HS-5 (cell line): ENCODE measurements at places on chromosomes 13 and 19.

DNA sequence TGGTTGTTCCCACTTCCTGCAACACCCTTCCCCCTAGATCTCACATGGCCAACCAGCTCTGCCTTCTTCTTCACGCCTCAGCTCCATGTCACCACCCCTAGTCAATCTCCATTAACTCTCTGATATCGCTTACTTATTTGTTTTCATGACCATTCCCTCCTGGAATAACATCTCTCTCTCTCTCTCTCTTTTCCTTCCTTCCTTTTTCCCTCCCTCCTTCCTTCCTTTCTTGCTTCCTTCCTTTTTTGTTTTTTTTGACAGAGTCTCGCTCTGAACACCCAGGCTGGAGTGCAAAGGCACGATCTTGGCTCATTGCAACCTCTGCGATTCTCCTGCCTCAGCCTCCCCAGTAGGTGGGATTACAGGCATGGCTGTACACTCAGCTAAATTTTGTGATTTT lies 44.9 kb upstream of the ADGRL1 start:
- no peak for DNase-seq

DNA sequence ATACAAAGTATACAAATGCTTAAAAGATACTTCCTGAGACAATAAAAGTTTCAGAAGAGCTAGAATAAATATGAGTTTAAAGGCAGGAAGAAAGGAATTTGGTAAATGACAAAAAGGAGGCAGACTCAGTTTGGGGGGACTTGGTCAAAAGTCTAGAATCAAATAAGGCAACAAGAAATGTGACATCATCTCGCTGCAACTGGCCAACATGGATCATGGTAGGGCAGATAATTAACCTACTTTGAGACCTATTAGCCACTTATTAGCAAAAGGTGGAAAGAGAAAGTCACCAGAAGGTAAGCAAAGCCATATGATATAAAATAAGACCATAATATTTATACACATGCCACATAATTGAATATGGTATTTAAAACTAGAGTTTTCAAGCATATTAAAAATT lies 5.3 kb downstream of the USP12 start:
- DNase-seq: no peak

DNA sequence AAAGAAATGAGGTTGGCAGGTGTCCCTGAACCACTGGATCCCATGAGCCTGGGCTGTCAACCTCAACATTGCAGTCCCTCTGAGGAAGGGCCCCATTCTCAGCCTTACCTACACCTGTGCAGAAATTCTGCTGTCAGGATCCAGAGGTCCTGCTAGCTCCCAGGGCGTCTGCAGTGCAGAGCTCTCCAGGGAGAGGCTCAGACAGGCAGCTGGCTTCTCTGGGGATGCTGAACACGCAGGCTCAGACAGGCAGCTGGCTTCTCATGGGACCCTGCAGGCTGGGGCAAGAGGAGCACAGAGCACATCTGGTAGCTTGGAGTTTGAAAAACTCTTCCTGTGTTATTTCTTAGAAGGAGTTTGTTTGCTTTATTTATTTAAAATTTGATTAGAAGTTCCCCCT lies 50.9 kb downstream of the TMEM255B start:
- no peak for DNase-seq

GRCh38 chr13:99566125-99567083 lies 65.1 kb downstream of the TM9SF2 start:
- no peak for DNase-seq

GRCh38 chr13:27028683-27029480 lies 142.7 kb downstream of the USP12 start:
- DNase-seq: no peak

DNA sequence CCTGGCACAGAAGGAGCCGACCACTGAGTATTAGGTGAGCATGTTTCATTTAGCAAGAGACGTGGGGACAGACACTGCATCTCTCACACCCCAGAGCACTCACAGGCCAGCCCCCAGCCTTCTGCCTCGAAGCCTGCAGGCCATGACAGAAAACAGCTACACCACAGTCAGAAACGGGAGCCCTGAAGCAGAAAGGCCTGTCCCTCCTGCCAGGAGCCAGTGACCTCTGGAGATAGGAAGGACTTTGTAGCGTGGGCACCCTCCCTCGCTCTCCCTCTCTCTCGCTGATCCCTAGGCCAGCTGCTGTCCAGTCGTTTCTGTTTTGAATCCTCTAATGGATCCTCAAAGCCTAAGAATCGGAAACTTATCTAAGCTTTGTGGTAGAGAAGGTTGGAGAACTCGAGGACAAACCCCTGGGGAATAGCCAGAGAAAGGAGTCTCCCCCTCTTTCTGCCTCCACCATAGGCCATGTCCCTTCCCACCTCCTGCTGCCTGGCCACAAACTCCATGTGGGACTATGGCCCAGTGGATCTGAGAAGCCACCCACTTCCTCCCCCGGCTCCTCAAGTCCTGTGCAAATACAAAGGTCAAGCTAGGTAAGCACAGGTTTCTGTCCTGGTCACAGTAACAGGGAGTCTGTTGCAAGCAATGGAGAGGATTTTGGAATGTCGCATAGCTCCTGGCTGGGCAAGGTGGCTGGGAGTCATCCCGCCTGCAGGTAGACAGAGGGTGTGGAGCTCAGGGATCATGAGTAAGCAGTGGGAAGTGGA lies 95.1 kb downstream of the NUFIP1 start:
- no peak for DNase-seq

DNA sequence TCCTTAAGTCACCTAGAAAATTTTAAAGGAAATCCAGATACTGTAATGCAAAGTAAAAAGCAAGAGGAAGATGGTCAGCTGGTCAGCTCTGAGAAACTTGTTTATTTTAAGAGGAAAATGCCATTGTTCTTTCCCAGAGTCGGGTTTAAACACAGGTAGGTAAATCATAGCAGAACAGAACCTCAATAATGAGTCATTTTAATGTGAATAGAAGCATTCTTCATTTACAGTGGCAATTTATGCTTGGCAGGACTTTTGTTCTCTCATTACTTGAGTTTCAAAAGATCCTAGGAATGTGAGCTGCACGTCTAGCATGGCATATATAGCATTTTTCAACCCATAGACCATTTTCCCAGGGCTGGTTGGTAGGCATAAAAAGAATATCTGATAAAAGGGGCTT lies 132.3 kb downstream of the LIG4 start:
- DNase-seq: no peak

DNA sequence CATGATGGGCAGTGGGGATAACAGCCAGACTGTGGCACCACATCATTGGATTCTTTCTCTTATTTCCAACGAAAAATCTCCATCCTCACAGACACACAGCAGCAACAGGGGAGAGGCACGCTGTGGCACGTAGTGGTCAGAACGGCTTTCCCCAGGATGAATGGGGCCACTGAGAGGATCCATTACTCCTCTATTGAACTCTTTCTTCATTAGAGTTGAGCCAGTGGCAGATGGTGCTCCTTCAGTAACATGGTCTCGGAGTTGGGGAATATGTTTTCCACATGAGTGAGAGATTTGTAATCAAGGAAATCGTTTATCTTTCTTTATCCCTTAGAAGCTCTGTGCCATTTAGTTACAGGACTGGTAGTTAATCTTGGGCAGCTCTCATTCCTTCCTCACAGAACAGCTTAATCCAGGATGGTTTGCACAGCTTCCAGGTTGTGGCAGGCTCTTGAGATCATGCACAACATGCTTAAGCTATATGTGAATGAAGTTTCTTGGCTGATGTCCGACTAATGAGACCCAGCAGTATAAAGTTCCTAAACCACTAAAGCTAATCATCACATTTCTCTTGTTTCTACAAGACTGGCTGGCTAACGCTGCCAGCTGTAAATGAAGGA lies 180.5 kb upstream of the SLC10A2 start:
- DNase-seq: no peak

- DNase-seq: no peak
Measured at GRCh38 chr19:31503211-31503610, 154.0 kb upstream of the TSHZ3 start.

GRCh38 chr19:49554701-49555181 lies 25.6 kb downstream of the NOSIP start:
- DNase-seq: no peak

- DNase-seq: no peak
Measured at GRCh38 chr19:51159656-51160055, 17.6 kb downstream of the SIGLEC7 start.

- peak; percentile 76 for DNase-seq
Measured at GRCh38 chr19:48568345-48568886, 16.4 kb downstream of the SULT2B1 start.

- DNase-seq: no peak
Measured at GRCh38 chr13:39672378-39673132, 17.1 kb downstream of the COG6 start.

GRCh38 chr13:112843392-112844111 lies 125.5 kb upstream of the MCF2L start:
- no peak for DNase-seq

GRCh38 chr13:39170711-39171110 lies 132.5 kb downstream of the NHLRC3 start:
- DNase-seq: no peak

DNA sequence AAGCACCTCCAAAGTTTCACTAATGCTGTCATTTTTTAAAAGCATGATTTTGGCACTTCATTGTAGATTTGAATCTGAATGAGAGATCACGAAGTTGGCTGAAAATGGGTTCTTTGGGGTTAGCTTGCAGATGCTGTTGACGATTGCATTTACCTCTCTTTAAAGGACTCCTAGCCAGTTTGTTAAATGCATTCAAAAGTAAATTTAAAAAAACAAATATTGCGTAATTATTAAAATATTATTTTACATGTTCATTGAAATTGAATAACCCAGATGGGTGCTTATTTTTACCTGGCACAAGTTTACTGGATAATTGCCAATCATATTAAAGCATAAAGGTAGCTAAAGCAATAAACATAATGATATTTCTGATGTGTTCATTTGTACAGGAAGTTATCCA lies 172.2 kb downstream of the ABCC4 start:
- DNase-seq: no peak

- DNase-seq: no peak
Measured at GRCh38 chr13:76950101-76950500, 1.8 kb downstream of the ACOD1 start.

DNA sequence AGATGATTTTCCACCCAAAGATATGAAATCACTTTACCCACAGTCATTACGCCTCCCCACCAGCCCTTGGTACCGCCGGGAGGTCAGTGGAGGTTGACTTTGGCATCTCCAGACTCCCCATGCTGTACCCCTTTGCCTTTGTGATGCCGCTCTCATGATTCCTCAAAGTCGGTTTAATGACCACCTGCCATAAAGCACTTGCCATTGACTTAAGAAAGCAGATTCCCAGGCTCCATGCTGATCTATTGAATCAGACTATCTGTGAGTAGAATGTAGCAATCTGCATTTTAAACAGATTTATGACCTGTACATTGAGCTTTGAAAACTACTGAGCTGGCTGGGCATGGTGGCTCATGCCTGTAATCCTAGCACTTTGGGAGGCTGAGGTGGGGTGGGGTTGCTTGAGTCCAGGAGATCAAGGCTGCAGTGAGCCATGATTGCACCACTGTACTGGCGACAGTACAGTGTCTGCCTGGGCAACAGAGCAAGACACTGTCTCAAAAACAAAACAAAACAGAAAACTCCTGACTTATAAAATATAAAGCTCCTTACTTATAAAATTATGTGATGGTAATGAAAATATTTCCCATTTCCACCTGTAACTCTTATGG lies 235.2 kb downstream of the KLF5 start:
- no peak for DNase-seq

- DNase-seq: no peak
Measured at GRCh38 chr19:2984215-2984528, 6.8 kb downstream of the TLE6 start.

GRCh38 chr13:64397701-64398100 lies 2832.4 kb downstream of the PCDH9 start:
- DNase-seq: no peak

- DNase-seq: no peak
Measured at GRCh38 chr19:40143612-40144011, 47.6 kb upstream of the MAP3K10 start.

GRCh38 chr19:1102407-1103131 lies 1.2 kb upstream of the GPX4 start:
- peak; percentile 97 for DNase-seq

- no peak for DNase-seq
Measured at GRCh38 chr13:51396352-51396751, 56.5 kb downstream of the INTS6 start.

GRCh38 chr19:43774103-43774939 lies 6.5 kb downstream of the KCNN4 start:
- no peak for DNase-seq

DNA sequence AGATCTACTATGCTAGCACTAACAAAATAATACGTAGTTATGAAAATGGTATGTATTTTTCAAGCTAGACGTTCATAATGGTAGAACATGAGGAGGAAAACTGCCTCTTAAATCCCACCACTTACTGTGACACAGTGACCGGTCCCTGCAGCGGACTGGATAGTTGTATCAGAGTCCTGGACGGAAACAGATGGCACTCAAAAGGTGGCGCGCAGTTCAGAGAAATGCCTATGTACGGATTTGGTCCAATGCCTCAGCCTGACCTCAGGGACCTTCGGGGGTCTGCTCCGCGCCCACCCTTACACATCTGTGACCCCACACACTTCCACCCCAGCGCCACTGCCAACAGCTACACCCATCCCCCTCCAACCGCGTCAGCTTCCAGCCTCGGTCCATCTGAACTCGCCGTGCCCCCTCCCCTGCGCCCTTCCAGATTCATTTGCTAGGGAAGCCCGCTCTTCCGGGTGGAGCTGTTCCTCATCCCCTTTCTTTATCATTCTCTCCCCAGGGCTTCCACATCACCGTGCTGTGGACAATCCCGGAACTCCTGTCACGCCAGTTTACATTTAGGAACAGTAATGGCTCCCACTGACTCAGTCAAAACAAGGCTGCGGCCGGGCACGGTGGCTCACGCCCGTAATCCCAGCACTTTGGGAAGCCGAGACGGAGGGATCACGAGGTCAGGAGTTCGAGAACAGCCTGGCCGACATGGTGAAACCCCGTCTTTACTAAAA lies 792 bp upstream of the LENG8 start:
- DNase-seq: no peak

- no peak for DNase-seq
Measured at GRCh38 chr13:60090574-60090973, 73.2 kb downstream of the DIAPH3 start.

DNA sequence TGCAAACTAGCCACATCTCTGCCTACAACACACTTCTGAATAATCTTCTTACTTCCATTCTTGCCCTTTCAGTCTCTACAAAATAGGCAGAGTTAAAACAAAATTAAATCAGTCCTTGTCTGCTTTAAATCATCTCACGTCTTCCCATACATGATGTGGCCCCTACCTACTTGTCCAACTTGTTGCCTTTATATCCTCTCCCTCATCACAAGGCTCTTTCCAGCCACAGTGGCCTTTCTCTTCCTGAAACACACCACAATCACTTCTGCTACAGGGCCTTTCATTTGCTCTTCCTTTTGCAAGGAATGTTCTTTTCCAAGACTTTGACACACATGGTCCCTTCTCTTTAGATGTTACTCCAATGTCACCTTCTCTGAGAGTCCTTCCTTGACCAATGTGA lies 1.7 kb downstream of the RBM26 start:
- DNase-seq: no peak
